ENCODE measurements at places on chromosomes 4 and X.

- no peak for DNase-seq
Observed at GRCh38 chr4:77501240-77501639, 104.4 kb upstream of the CXCL13 start.

GRCh38 chr4:74536557-74536956, 91.6 kb downstream of the AREG start:
- no peak for DNase-seq

DNA sequence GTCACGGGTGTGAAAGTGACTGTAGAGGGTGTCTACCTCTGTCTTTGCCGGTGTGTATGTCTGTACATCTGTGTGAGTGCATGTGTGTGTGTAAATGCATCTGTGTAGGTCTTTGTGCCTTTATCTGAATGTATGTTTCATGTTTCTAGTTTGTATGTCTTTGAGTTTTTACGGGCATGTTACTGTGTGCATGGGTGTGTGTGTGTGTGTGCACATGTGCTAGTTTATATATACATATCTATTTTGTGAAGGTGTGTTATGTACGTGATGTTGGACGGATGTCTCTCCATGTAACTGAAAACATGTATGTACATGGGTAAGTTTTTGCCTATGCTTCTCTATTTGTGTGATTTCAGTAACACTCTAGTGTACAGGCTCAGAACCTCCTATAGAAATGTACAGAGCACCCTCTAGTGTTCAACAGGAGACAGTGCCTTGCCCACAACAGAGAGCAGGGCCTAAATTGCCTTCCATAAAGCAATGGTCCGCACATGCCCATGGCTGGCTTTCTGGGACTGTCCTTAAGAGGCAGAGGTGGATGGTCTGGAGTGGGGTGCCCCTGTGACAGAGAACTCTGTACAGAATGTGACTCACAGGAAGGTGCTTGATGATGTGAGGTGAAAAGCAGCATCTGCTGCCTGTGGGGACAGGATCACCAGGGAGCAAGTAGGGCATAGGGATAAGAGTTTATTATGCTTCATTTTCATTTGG, 343.5 kb downstream of the RAPGEF2 start:
- peak; percentile 50 for DNase-seq

DNA sequence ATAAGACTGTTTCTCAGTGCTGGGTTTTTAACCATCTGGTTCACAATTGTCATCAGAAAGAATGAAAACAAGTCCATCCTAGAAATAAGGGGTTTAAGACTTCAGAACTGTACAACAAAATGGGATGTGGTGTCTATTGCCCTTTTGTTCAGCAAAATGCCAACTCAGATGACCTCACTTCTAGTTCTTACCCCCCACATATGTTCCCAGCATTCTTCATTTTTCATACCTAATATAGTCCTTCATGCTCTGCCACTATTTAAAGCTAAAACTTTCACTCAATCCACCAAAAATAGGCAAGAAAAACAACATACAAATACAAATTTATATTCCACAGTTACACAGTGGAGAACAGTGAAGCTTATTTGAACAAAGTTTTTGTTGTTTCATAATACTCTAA, 111.4 kb downstream of the SORBS2 start:
- DNase-seq = no peak

- no peak for DNase-seq
Observed at GRCh38 chrX:20500171-20500865, 233.6 kb upstream of the RPS6KA3 start.

- DNase-seq = no peak
Observed at GRCh38 chr4:8775751-8776355, 95.8 kb downstream of the HMX1 start.

DNA sequence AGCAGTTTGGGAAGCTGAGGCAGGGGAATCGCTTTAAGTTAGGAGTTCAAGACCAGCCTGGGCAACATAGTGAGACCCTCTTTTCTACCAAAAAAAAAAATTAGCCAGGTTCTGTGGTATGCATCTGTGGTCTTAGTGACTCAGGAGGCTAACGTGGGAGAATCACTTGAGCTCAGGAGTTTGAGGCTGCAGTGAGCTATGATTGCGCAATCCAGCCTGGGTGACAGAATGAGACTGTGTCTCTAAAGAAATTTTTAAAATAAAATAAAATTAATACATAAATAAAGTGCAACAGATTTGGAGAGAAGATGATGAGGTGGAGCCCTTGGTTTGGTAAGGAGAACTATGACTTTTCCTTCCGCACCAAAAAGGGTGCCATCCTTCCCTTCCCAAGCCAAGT, 436.9 kb downstream of the NLGN4X start:
- DNase-seq = no peak
